EH (cell line): ENCODE measurements at places on chromosomes 4 and X.
A peak's percentile ranks its signal among the peaks of the same experiment; 100 is the strongest.

DNA sequence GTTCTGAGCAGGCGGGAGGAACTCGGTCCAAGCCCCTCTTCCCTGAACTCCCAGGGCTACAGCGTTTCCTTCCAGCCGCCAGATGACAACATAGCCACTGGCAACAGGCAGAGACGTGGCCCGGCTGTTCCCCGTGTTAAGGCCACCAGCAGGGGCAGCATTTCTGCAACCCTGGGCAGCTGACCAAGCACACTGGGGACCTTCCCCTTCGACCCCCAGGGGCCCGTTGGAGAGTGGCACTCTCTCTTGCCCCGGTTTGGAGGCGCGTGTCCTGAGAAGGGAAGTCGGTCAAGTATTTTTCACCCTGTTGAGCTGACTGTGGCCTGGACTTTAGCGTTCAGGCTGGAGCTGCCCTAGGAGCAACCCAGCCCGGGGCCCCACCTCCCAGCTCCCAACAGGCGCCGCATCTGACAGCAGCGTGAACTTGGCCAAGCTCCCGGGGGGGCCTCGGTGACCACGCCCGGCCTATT lies 37.6 kb downstream of the ZBTB49 start:
- peak; percentile 19 for DNase-seq

DNA sequence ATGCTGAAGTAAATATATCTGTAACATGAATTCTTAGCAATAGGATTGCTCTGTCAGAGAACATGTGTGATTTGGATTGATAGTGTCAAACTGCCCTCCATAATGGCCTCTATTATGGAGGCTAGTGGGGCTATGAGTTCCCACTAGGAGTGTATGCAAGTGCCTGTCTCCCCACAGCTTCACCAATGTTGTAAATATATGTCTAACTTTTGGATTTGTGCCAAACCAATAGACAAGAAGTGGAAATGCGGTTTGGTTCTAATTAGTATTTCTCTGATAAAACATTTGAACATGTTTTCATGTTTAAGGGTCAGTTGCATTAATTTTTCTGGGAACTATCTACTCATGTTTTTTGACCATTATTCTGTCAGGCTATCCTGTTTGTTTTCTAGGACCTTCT lies 28.1 kb downstream of the GPAT3 start:
- no peak for DNase-seq

DNA sequence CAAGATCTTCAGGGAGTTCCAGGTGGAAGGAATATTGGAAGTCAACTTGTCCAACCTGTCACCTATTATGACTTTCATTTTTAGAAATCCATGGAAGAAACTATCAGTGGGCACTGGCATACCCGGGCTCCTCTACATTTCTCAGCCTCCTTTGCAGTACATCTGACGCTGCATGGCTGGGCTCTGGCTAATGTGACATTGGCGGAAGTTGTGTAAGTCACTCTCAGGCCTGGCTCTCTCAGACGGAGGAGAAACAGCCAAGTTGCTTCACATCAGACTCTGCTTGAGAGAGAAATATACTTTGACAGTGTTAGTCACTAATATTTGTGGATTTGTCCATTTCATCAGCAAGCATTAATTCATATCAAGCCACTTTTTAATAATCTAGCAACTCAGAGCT lies 4.5 kb downstream of the DCHS2 start:
- DNase-seq = no peak

DNA sequence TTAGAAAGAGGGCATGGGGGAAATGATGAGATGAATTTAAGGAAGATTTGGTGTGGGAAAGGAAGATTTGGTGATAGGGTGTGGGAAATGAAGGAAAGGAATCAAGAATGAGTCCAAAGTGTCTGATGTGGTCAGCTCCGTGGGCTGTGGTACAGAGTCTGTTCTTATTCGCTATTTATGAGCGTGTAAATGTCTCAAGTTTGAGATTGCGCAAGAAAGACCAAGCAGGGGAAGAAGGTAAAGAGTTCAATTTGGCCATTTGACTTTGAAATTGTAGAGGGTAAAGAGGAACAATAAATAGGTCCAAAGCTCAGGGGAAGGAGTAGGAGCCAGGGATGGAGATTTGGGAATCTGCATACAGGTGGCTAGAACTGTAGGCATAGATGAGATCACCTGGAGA lies 11.3 kb upstream of the SMS start:
- no peak for DNase-seq

DNA sequence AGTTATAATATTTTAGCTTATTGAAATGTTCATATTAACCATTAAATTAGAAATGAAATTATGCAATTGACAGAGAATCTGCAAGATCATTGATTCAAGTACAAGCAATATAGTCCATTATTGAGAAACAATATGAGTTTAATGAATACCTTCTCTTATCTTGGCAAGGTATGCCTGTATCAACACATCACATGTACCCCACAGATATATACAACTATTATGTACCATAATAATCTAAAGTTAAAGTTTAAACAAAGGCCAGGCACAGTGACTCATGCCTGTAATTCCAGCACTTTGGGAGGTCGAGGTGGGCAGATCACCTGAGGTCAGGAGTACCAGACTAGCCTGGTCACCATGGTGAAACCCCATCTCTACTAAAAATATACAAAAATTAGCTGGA lies 514.7 kb downstream of the PCDH7 start:
- no peak for DNase-seq

- no peak for DNase-seq
These were observed 683 bp downstream of the EBP start for GRCh38 chrX:48522291-48522690.

DNA sequence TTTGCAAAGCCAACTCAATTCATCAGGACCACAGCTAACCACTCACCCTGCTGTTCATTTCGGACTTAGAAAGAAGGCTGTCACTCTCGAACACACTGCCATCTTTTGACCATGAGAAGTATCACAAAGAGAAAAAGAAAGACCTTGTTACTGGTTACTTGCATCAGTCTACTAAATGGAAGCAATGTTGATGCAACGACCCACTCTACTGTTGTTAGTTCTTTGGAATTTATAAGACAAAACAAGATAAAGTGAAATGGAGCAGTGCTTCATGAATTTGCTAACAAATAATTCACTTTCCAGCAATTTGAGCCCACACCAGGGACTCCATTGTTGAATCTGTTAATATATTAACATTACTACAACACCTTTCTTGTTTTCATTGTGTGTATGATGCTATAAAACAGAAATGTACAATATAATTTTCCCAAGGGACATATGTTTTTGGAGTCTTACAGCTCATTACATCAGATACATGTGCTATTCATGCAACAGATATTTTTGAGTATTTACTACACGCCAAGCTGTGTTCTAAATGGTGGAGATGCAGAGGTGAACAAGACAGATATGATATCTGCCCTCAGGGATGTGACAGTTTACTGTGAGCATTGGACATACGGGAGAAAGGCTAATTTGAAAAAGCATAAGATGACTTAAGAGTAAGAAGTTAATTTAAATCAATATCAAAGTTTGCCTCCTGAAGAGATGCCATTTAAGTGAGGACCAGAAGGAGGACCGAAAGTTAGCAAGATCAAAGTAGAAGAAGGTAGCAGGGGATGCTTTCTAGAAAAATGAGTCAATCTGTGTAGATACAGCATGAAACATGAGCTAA lies 87.2 kb downstream of the AREG start:
- peak; percentile 81 for DNase-seq

- DNase-seq = peak; percentile 19
These were observed 249.3 kb upstream of the PRKX start for GRCh38 chrX:3962511-3963311.

- no peak for DNase-seq
These were observed 488.7 kb downstream of the TRIML1 start for GRCh38 chr4:188627892-188628291.

DNA sequence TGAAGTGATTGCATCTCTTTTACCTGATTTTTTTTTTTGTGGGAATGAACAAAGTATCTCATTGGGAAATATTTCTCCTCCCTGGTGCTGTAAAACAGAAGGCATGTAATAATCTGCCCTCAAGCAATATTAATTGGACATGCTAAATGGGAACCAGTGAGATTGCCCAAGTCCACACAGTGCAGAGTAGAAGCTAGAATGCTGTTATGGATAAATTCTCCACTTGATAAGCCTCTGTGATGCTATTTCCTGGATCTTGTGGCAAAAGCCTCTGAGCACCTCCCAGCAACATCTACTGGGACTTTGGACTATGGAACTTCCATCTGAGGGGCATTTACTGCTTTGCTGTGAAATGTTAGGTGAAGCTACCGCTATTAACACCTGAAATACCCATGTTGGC lies 46.9 kb upstream of the YTHDC1 start:
- DNase-seq = no peak

DNA sequence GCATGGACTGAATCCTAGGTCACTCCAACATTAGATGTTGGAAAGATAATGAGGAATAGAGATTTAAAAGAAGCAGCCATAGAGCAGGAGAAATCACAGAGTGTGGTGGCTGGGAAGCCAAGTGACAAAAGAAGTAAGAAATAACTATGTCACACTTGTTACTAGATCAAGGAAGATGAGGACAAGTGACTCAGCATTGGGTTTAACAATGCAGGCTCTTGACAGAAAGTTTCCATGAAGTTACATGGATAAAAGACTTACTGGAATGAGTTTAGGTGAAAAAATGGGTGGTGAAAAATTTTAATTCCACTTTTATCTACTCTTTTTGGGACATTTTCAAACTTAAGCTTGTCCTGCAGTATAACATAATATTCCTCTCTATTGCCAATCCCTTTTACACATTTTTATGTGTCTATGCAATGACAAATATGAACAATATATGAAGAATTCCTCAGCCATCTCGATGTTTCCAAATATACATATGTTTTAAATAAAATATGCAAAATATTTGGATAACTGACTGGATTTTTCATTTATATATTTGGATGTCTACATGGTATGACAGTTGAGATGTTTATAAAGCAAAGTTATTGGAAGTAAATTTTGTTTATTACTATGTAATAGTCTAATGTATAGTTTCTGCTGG lies 462.6 kb downstream of the IL15 start:
- peak; percentile 25 for DNase-seq

DNA sequence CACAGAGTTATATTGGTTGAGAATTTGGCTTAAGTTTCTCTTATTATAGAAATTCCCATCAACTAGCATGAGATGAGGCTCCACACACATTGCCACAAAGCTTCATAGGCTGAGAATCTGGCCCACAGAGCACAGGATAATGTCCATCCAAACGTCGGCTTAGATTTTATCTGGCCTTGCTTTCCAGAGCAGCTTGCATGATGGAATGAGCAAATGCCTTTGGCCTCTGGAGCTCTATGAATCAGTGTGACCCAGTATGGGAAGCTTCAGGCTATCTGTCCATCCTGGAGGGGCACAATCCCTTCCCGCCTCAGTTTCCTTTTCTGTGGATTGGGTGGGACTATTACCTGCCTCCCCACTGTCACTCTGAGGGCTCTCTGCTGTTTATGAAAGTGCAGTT lies 131.5 kb upstream of the NDP start:
- DNase-seq = no peak

GRCh38 chr4:187069398-187069797 lies 345.7 kb upstream of the FAT1 start:
- no peak for DNase-seq

DNA sequence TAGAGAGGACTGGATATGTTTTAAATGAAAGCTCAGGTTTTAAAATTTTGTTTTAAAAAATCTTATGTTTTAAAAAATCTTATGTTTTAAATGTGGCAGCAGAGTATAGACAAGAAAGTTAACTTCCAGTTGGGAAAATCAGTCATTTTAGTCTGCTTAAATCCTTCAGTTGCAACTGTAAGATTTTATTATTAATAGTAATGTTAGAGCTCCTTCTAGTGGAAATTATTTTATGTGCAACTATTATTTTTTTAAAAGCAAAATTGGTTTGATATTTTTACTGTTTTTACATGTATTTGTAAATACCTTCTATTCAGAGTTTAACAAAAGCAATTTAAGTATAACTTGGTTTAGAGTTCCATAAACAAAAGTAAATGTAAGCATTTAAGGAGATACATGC lies 8.5 kb upstream of the NUDT6 start:
- peak; percentile 34 for DNase-seq

GRCh38 chrX:12973561-12974304 lies 1.2 kb upstream of the TMSB4X start:
- peak; percentile 1 for DNase-seq

DNA sequence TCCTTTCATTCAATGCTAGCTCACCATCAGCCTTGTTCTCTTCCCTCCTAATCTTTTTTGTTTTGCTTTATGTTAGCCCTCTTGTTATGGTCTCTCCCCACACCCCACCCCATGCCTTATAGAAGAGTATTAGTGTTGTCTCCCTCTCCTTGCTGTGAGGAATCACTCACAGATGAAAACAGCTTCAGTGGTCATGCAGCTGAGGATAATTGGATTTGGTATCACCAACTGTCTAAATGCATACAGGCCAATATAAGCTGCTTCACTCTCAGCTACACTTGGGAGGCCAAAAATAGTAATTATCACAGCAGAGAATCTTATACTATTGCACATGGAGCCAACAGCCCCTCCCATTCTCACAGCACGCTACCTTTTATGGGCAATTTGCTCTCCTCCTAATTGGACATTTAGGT lies 494.6 kb upstream of the FAM241A start:
- DNase-seq = no peak

- no peak for DNase-seq
These were observed 1191.0 kb upstream of the AGA start for GRCh38 chr4:178633263-178633662.

GRCh38 chr4:179539641-179540040 lies 2097.4 kb upstream of the AGA start:
- DNase-seq = no peak

DNA sequence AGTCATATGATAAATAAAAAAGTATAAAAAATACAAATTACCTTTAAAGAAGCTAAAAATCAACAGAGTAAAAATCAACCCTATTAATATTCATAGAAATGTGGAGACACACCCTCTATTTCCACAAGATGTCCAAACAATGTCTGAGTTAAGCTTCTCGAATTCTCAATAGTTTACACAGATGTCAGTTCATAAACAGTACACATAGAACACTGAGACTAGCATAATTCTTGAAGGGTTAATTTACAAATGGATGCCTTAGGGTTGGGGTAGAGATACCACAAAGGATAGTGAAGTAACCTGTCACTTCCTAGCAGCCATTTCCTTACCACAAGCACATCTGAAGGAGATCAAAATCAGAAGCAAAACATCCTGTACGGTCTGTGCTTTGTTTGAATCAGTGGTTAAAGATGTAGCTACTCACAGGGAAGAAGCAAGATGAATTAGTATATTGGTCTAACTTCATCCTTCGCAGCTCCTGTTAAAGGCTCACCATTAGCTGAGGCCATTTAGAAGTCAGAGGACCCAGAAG lies 2393.9 kb downstream of the ARAP2 start:
- DNase-seq = peak; percentile 52

GRCh38 chr4:2871466-2871865 lies 27.8 kb downstream of the ADD1 start:
- no peak for DNase-seq

GRCh38 chr4:147581606-147582350 lies 35.4 kb upstream of the TMEM184C start:
- peak; percentile 86 for DNase-seq

DNA sequence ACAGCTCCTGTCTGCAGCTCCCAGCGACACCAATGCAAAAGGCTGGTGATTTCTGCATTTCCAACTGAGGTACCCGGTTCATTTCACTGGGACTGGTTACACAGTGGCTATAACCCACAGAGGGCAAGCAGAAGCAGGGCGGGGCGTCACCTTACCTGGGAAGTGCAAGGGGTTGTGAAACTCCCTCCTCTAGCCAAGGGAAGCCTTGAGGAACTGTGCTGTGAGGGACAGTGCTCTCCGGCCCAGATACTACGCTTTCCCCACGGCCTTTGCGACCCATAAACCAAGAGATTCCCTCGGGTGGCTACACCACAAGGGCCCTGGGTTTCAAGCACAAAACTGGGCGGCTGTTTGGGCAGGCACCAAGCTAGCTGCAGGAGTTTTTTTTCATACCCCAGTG lies 218.9 kb downstream of the PPP3CA start:
- no peak for DNase-seq

- DNase-seq = no peak
These were observed 11.7 kb upstream of the PTPN13 start for GRCh38 chr4:86582410-86582809.
